CD4-positive, alpha-beta T cell treated with Interleukin-15 for 4 hours (primary cell): ENCODE measurements at places on chromosomes 4 and X.

DNA sequence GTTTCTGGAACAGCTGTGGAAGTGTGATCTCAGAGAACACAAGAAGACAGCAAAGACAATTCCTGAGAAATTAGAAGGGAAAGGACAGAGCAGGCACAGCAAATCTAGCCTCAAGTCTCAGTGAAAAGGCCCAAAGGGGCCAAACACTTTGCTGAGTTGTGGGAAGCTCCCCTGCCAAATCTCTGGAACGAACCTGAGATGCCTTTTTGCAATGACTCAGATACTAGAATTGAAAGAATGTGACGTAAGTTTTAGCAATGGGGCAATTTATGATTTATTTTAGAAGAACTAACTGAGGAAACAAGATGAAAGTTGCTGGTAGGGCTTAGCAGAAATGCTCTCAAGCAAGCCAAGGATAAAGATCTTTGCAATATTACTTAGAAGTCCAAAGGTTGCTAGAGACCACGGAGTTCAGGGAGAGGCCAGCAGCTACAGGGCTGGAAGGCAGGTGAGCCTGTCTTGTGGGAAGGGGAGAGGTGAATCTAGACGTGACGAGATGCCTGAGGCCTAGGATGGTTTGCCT lies 92.8 kb downstream of the AMELX start:
- no peak for DNase-seq

GRCh38 chr4:72969976-72970375 lies 99.5 kb downstream of the COX18 start:
- no peak for DNase-seq

DNA sequence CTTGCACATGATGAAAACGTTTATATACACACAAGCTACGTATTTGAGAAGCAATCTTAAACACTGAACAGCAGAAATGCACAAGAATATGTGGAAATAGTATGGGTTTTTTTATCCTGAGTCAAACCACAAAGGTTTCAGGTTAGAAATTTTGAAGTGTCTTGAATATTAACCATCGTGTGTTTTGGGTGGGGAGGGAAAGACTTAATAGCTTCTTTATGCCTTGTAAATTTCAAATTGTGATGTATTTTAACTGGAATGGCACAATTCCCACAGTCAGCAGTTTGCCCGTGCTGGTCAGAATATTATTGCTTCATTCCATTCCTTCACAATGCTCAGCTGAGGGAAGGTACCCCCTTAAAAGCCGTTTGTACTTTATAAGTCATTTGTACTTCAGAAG lies 67.4 kb upstream of the WDR1 start:
- DNase-seq: no peak

DNA sequence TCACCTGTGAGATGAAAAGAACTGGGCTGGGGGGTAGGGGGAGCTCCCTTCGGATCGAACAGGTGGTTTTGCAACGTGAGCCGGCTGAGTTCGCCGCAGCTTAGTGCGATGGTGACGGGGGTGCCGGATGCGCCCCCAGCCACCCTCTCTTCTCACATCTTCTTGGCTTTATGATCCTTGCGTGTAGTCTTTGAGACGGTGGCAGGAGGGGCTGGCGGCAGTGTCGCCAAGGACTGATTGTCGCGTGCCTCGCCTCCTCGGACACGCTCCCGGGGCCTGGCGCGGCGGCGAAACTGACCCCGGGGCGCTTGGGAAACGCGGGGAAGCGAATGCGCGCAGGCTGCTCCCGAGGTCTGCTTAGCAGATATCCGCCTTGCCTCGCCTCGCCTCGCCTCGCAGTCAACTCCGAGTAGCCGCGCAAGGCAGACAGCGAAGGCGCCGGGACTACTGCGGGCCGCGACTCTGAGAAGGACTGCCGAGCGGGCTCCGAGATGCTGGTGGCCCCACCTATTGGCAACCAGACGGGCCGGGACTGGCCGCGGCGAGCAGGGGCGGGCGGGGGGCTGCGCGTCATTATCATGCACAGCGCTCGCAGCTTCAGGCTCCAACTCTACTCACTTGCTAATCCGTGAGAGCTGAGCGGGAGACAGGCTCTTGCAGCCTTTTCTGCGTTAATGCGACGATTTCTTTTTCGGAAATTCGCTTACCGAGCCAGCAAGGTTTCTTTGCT lies 1.5 kb downstream of the GRID2 start:
- no peak for DNase-seq

DNA sequence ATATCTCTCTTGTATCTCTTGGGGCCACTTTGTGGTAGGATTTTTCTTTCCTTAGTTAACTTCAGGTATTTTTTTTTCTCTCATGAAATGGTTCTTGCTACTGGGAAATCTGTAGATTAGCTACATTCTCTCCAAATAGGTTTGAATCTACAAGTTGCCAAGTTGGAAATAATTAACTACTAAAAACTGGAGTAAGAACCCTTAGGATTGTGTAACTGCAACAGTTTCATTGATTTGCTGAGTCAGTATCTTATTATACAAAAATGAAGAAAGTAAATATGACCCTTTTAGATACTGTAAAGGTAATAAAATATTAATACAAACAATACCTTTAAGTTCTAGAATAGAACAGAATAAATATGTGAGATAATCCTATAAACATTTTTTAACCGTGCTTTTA lies 327.9 kb downstream of the CXXC4 start:
- no peak for DNase-seq

DNA sequence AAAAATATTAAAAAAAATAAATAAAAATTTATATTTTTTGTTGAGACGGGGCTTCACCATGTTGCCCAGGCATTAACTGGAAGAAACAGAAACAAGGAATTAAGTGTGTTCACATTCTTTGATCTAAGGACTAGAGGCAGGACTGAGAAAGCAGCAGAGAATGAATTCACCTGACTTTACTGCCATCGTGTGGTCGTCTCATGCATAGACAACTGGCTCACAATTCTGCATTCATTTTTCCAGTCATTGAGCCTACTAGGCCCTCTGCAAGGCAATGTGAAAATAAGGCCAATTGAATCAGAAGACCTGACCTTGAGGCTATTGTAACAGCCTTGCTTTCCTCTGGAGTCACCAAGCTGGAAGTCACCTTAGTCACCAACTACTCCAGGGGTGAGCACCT lies 37.4 kb downstream of the LHFPL1 start:
- peak; percentile 11 for DNase-seq

DNA sequence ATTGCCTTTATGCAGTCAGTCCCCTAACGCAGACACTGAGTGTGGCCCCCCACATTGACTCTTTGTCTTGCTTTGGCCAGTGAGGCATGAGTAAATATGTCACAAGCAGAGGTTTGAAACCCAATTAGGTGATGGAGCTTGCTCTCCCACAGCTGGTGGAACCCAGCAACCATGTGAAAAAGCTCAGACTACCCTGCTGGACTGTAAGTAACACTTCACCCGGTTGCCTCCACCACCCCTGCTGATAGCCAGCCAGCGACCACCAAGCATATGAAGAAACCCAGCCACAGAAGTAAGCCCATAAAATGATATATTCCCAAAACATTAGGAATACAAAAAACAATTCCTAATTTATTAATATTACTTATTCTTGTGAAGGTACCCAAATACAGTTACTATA lies 21.6 kb upstream of the PDCL2 start:
- DNase-seq: no peak

DNA sequence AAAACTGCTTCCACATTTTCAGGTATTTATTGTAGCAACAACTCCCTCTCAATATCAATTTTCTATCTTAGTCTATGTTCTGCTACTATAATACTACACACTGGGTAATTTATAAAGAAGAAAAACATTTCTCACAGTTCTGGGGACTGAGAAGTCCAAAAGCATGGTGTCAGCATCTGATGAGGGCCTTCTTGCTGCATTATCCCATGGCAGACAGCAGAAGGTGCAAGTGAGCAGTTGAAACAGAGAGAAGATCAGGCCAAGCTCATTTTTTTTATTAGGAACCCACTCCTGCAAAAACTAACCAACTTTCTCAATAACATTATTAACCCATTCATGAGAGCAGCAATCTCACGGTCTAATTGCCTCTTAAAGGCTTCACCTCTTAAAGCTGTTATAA lies 376.0 kb downstream of the RAB28 start:
- DNase-seq: no peak

DNA sequence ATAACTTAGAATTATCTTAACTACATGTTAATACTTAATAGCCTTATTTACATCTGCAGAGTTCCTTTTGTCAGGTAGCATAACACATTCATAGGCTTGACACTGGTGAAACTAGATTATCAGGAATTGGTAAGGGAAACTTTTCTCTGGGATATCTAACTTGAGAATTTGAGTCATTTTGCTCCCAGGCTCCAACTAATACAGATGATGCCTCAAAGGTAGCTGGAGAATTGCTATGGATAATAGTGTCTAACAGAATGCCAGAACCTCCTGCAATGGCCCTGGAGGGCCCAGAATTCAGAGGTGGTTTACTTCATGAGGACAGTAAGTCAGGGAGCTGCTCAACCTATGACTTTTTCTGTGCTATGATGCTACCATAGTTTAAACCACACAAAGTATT lies 13.9 kb upstream of the TMPRSS11D start:
- DNase-seq: no peak

DNA sequence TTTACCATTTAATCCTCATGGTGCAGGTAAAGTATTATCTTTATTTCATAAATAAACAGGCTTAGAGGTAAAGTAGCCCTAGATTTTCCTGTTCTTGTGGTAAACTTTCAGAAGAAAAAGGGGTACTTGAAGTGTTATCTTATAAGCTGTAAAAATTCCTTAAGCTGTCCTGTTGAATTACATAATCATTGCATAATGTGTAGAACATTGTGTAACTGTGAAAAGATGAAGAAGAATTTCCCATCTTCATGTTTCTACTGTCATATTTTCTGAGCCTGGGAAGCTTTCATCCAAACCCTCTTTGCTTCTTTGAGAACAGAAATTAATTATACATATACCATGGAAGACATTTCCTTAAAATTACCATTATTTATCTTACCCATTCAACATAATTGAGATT lies 90.5 kb downstream of the ELOVL6 start:
- no peak for DNase-seq

GRCh38 chr4:1086011-1086410 lies 27.4 kb downstream of the RNF212 start:
- no peak for DNase-seq

DNA sequence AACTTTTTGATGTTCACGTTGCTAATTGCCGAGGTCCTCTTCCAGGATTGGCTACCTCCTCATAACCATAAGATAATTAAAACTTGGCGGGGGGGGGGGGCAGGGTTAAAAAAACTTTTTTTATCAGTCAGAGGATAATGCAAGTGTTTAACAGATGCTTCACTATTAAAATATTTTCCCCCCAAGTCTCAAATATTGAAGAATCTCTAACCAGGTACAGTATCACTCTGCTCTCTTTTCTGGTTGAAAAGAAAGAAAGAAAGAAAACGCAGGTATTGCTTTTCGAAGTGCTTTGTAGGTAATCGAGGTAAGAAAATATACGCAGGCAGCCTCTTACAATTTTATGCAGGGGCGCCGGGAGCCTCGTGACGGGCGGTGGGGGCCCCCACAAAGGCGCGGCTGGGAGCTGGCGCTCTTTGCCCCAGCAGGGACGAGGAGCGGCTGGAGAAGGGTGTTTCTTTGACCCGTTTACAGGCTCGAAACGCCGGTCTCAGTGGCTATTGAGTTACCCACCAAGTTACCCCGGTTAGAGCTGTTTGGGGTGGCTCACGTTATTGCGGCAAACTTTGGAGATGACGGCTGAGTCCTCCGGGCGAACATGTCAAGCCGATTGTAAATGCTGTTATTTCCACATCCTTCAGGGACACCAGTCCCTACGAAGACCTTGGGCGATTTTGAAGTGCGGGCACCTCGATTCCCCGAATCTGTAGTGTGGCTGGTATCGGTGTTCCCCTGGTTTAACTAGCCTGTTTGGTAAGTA lies 477 bp upstream of the HAND2 start:
- DNase-seq: no peak

GRCh38 chrX:8846266-8846665 lies 45.1 kb upstream of the FAM9A start:
- no peak for DNase-seq

DNA sequence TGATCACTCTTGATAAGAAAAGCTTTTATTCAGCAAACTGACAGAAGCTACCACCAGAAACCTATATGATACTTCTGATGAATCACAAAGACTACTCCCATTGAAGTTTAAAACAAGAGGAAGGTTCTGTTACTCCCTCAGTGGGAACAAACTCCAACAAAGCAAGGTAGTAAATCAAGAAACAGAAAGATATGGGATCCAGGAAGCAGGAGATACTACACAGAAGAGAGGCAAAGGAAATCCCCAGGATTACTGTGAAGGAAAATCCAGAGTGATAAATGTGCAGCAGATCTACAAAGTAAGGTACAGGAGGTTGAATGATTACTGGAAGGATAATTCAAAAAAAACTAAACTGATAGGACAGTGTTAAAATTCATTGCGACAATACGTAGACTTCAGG lies 222.4 kb downstream of the HHIP start:
- no peak for DNase-seq

- DNase-seq: no peak
Observed at GRCh38 chr4:166996216-166996615, 238.1 kb downstream of the SPOCK3 start.

DNA sequence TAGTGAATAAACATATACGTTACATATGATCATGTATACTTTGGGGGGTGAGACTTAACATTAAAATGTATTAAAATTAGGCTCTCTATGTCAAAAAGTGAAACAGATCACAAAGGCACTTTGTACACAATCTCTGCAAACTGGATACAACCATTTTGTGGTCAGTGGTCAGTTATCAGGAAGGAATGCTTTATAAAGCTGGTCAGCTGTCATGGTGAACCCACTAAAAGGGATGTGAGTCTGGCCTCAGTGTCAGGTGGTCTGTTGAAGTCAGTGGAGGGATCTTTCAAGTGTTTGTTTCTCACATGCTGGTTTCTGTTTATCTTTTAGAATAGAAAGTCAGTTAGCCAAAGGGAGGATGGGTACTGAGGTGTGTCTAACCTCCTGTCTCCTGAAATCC lies 875.5 kb upstream of the INTU start:
- no peak for DNase-seq

GRCh38 chr4:82765134-82765533 lies 33.5 kb downstream of the SCD5 start:
- DNase-seq: no peak

- no peak for DNase-seq
Observed at GRCh38 chr4:107801766-107802211, 22.9 kb upstream of the SGMS2 start.
